ENCODE measurements at places on chromosomes 12 and 14.

GRCh38 chr14:34041220-34041619 lies 90.3 kb upstream of the EGLN3 start:
- no peak for DNase-seq

DNA sequence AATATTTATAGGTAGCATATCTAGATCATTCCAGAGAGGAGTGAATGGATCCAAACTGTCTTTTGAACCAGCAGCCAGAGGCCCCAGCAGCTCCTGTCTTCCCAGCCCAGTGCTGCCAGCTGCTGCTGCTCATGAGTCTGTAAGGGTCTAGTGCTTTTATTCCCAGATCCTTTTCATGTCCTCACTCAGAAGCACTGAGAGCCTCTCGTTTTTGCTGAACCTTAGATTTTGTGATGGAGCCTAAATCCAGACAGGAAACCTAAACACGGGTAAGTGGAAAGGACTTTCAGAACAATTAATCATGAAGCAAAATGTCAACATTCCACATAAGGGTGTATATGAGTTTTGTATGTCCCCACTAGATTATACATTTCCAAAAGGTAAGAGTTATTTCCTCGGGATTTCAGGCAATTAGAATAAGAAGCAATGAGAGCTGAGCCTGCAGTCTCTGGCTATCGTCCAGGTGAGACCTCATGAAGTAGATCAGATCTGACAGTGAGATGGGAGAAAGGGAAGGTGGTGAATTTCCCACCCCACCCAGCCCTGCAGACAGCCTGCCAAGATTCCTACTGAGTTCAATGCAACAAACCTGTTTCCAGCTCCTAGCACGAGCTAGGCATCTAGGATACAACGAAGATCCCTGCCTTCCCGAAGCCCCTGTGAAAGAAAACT lies 84.4 kb downstream of the NINJ2 start:
- DNase-seq = no peak

DNA sequence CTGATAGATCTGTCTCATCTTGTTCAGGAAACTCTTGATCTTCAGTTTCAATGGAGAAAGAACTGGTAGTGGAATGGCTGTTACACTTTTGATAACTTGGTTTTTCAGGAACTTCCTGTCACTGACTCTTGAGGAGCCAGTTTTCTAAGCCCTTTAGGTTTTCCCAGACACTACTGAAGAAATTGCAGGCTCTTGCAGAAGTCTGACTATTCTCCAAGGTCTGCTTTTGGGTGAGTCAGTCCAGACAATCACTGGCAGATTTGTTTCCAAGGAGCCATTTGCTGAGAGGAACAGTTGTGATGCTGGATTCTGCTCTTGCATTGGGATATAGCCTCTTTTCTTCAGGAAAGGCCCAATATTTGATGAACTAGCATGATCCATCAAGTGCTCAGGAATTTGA lies 468.0 kb downstream of the FUT8 start:
- DNase-seq = no peak

DNA sequence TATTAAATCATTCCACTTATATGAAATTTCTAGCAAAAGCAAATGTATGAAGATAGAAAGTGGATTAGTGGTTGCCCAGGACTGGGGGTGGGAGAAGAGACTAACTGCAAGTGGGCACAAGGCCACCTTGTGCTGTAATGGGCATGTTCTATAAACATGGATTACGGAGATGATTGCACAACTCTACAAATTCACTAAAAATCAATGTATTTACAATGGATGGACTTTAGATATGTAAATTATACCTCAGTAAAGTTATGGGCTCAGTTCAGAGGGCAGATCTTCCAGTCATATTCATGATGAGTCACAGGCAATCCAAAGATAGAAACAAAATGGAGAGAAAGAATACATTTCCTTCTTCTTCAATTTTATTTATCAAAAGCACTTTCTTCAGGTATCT lies 173.9 kb downstream of the NDUFA12 start:
- no peak for DNase-seq

- DNase-seq = no peak
Measured at GRCh38 chr12:96064271-96064670, 28.9 kb upstream of the LTA4H start.

GRCh38 chr14:65159281-65160062 lies 57.2 kb upstream of the MAX start:
- no peak for DNase-seq

DNA sequence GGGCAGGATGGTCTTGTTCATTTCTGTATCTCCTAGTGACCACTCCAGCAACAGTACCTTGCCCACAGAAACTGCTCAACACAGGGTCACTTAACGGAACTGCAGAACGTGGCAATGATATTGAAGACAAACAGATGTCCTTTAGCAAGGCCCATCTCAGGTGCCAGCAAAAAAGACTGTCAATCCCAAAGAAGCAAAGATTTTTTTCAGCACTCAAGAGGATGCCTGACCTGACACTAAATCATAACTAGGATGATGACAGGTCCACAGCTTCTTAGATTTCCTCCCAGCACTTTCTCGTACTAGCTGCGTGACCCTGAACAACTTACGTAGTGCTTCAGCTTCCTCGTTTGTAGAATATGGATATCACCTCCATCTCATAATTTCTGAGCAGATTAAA lies 39.4 kb downstream of the ATP2B1 start:
- no peak for DNase-seq
